HCT116 (cell line): ENCODE measurements at places on chromosomes 11 and 22. TPM values are rescaled to one million over a fixed set of nuclear protein-coding genes. Genes with fewer than 3 reads are reported as not detected.

Gene MMP10
- not detected for total RNA-seq

- H3K4me1 ChIP-seq: no peaks in the 10 kb centered on the region
- DNase-seq: no peak
- H3K27me3 ChIP-seq: no peaks in the 10 kb centered on the region
- no peak overlapping the region for H3K27ac ChIP-seq
- no peaks in the 10 kb centered on the region for H3K36me3 ChIP-seq
Measured at GRCh38 chr11:70778883-70779282, 380.6 kb downstream of the CTTN start.

Gene PLEKHB1
- 22.9 TPM for total RNA-seq

GRCh38 chr11:128860571-128861361 is 6.3 kb downstream of the KCNJ1 start:
- no peaks in the 10 kb centered on the region; the same call in 1 of the 2 replicates for H3K27me3 ChIP-seq
- no peak for DNase-seq
- no peaks in the 10 kb centered on the region for H3K36me3 ChIP-seq
- H3K4me3 ChIP-seq: no peak overlapping the region
- H3K4me1 ChIP-seq: no peaks in the 10 kb centered on the region

DNA sequence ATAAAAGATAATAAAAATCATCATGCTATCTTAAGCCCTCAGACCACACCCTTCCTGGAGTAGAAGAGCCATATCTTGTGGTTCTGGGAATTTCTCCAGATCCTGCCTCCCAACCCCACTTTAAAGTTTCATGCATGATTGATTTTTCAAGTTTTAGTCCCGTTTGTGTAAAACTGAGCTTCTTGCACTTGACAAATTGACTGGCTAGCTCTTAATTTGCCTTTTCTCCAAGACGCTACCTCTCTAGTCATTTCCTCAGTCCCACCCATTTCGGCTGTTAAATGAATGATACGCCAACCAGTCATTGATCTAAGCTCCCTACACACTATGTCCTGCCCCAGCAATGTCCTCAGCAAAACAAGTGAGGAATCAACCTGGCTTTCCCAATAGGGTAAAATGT is 71.8 kb upstream of the TEAD1 start:
- no peaks in the 10 kb centered on the region for H3K27me3 ChIP-seq
- DNase-seq: no peak
- H3K4me1 ChIP-seq: peaks cover 18% of the 10 kb centered on the region; the same call in 1 of the 2 replicates
- H3K36me3 ChIP-seq: no peaks in the 10 kb centered on the region
- H3K4me3 ChIP-seq: no peak overlapping the region

Gene TSSK2
- total RNA-seq: not detected

Gene UBQLN3
- total RNA-seq: not detected

GRCh38 chr22:24205438-24206195 is 24.3 kb downstream of the SUSD2 start:
- no peak for DNase-seq
- no peaks in the 10 kb centered on the region for H3K27me3 ChIP-seq
- no peak overlapping the region for H3K4me3 ChIP-seq
- no peaks in the 10 kb centered on the region for H3K36me3 ChIP-seq
- peaks cover 92% of the 10 kb centered on the region for H3K4me1 ChIP-seq

Gene RHOD
- 42.0 TPM for total RNA-seq

Gene PGA3
- not detected for total RNA-seq

Gene APLNR
- not detected for total RNA-seq

DNA sequence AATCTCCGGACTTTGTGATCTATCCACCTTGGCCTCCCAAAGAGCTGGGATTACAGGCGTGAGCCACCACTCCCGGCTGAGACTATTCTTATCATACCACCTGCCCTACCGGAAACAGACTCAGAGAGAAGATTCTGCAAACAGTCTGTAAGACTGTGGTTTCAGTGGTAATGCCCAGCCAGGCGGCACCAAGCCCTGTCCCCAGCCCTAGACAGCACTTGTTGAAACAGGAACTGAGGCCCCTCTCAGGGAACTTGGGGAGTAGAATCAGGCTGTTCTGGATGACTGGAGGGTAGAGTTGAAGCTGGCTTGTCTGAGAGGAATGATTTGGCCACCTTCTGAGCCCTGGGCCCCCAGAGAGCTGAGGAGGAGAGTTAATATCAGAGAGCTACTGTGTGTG is 1.3 kb upstream of the INSC start:
- DNase-seq: no peak
- no peak overlapping the region for H3K27ac ChIP-seq
- no peaks in the 10 kb centered on the region for H3K4me1 ChIP-seq
- no peaks in the 10 kb centered on the region for H3K36me3 ChIP-seq

GRCh38 chr22:46593211-46593681 is 26.9 kb upstream of the GRAMD4 start:
- no peak for DNase-seq
- no peaks in the 10 kb centered on the region for H3K36me3 ChIP-seq
- H3K4me1 ChIP-seq: peaks cover 20% of the 10 kb centered on the region
- no peaks in the 10 kb centered on the region for H3K27me3 ChIP-seq
- H3K27ac ChIP-seq: no peak overlapping the region
- H3K4me3 ChIP-seq: no peak overlapping the region

Gene MMP27
- not detected for total RNA-seq

DNA sequence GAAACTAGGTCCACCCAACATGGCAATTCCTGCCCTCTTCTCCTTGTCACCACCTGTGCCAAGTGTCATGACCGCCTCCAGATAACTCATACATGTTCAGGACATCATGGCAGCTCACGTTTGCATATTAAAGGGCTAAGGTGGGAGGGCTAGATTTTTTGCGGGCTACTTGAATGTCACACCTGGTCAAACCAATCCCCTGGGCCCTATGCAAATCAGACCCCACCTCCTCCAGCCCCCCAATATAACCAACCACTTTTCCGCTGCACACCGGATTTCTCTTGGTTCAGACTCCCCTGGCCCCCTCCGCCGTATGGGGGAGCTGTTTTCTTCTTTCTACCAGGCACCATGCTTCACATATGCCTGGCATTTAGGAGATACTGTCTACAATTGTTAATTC is 12.6 kb downstream of the UPB1 start:
- no peak overlapping the region for H3K4me3 ChIP-seq
- H3K4me1 ChIP-seq: no peaks in the 10 kb centered on the region
- H3K27ac ChIP-seq: no peak overlapping the region

- H3K4me1 ChIP-seq: no peaks in the 10 kb centered on the region
- H3K4me3 ChIP-seq: no peak overlapping the region
- no peak for DNase-seq
- H3K36me3 ChIP-seq: no peaks in the 10 kb centered on the region
Measured at GRCh38 chr11:61828629-61829407, 718 bp downstream of the FADS2 start.

Gene SH3BP1
- 48.4 TPM for total RNA-seq

GRCh38 chr11:13284776-13285588 is 7.4 kb downstream of the BMAL1 start:
- H3K27me3 ChIP-seq: no peaks in the 10 kb centered on the region
- DNase-seq: no peak
- no peak overlapping the region for H3K27ac ChIP-seq
- peaks cover 15% of the 10 kb centered on the region for H3K4me1 ChIP-seq
- H3K36me3 ChIP-seq: no peaks in the 10 kb centered on the region
- no peak overlapping the region for H3K4me3 ChIP-seq

Gene NEFH
- total RNA-seq: not detected

Gene DEFB131B
- total RNA-seq: not detected

DNA sequence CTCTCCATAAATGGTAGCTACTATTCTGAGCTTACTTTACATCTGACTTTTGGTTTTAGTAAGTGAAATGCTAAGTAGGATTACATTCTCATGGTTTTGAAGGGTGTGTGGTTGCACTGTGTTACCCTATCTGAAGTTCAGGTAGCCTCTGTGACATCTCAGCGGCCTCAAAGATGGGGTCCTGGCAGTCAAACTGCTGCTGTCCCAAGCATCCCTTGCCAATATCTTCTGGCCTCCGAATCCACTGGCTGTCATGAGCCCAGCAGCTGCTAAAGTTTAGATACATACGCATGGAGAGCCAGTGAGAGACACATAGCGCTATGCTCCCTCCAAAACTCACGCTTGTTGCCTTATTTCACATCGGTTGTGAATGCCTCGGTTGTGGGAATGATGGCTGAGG is 34.9 kb downstream of the UBASH3B start:
- H3K36me3 ChIP-seq: no peaks in the 10 kb centered on the region
- no peak overlapping the region for H3K27ac ChIP-seq
- no peak for DNase-seq
- no peaks in the 10 kb centered on the region for H3K27me3 ChIP-seq
- H3K4me1 ChIP-seq: peaks cover 18% of the 10 kb centered on the region
- H3K4me3 ChIP-seq: no peak overlapping the region

DNA sequence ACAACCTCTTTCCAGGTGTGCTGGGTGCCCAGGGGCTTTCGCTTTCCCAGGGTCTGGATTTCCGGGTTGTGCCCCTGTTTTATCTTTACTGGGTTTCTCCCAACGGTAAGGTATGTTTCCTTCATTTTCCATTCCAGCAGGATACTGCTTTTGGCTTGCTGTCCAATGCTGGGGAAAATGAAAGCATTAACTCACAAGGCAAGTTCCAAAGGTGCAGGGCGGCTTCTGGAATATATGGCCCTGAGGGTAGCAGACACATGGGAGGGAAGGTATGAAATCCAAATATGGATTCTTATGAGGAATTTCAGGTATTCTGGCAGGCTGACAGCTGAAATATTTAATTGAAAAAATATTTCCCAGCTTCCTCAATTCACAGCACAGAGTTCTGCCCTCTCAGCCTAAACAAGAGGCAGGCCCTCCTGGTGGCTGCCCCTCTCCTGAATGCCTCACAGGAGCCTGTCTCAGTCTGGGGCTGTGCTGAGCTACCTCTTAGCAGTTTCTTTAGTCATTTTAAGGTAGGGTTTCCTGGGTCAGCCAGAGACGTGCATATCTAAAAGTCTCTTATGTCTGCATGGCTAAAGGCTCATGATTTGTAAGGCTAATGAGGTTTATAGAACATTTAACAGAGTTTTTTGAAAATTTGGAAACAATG is 318.6 kb upstream of the B3GAT1 start:
- H3K4me3 ChIP-seq: no peak overlapping the region
- H3K4me1 ChIP-seq: no peaks in the 10 kb centered on the region
- no peaks in the 10 kb centered on the region for H3K36me3 ChIP-seq
- no peak for DNase-seq
- peaks cover 27% of the 10 kb centered on the region; the same call in 1 of the 2 replicates for H3K27me3 ChIP-seq
